Sciatic nerve (tissue), 2 donors: ENCODE measurements at places on chromosomes 3 and 15. TPM values are rescaled to one million over a fixed set of nuclear protein-coding genes. Genes with fewer than 3 reads are reported as not detected.
A peak's percentile ranks its signal among the peaks of the same experiment; 100 is the strongest.

Gene WNT5A
- 4.7 TPM for total RNA-seq

DNA sequence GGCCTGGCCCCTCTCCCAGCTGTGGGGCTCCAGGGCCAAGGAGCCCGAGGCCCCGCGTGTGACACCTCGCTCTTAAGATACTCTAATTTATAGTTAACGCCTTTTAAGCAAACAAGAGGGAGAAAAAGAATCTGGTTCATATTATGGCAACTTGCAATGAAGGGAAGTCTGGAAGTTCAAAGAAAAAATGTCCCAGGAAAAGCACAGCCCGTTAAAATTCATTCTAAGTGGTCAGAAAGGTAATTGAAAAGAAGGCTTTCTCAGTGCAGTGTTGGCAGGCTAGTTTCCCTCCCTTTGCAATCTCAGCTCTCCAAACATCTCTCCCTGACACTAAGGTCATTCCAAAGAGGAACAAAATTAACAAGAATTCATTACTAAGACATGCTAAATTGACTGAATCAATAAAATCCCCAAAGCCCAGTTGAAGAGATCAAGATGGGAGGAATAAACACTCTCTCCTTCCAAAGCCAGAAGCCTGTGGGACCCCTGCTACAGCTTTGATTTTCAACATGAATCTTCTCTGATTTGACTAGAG lies 339.3 kb downstream of the THSD4 start:
- no peak for DNase-seq

GRCh38 chr15:35545824-35546510 lies at the start of gene DPH6:
DPH6 (minus strand) TSS chr15:35546165; CDS start chr15:35546141, 24 bp downstream.
- peak; percentile 86 for DNase-seq

Gene GNAT1
- total RNA-seq: not detected

Gene PP2D1
- not detected for total RNA-seq

DNA sequence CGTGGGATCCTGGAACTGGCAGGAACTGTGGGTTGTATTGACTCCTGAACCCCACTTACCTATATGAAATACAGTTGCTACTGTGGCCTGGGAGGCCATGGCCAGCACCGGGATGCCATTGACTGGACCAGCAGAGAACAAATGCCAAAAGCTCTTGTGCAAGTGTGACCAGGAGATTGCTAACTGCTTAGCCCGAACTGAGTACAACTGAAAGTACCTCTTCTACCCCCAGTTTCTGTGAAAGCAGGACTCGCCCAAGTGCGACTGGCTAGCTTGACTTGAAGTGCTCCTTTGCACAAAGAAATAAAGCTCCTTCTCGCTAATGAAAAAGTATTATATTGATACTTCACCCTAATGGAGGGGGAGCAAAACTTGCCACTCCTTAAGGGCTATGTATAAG lies 101.3 kb upstream of the ATP11B start:
- DNase-seq: no peak

Gene DGKG
- total RNA-seq: 2.1 TPM
